ENCODE measurements at places on chromosomes 5 and 9.

- DNase-seq = no peak
These were observed 142.7 kb downstream of the KCNN2 start for GRCh38 chr5:114504560-114504959.

DNA sequence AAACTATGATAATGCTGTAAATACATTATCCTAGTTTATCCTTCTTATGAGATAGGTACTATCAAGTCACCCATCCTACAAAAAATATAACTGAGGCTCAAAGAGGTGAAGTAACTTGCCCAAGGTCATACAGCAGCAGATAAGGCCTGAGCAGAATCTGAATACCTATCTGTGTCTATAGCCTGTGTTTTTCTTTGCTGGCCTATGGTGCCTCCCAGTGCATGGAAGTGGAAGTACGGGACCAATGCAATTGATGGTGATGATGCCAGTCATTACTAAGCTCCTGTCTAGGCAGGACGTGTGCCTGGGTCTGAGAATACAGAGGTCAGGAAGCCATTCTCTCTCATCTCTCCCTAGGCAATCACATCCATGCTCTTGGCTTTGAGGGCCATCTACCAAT, 67.8 kb downstream of the FAT2 start:
- DNase-seq = no peak

GRCh38 chr9:24899463-24899862, 353.8 kb upstream of the IZUMO3 start:
- DNase-seq = no peak

GRCh38 chr9:120043448-120043847, 536.5 kb downstream of the CDK5RAP2 start:
- DNase-seq = no peak

DNA sequence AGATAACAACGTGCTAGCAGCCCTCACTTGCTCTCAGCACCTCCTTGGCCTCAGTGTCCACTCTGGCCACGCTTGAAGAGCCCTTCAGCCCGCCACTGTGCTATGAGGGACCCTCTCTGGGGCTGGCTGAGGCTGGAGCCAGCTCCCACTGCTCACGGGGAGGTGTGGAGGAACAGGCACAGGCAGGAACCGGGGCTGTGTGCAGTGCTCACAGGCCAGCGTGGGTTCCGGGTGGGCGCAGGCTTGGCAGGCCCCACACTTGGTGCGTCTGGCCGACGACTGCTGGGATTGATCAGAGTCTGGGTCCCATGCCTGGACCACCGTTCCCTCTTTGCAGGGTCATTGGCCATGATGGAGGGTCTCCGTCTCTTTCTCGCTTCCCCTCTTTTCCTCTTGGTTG, 194.3 kb upstream of the GRAMD2B start:
- DNase-seq = no peak

DNA sequence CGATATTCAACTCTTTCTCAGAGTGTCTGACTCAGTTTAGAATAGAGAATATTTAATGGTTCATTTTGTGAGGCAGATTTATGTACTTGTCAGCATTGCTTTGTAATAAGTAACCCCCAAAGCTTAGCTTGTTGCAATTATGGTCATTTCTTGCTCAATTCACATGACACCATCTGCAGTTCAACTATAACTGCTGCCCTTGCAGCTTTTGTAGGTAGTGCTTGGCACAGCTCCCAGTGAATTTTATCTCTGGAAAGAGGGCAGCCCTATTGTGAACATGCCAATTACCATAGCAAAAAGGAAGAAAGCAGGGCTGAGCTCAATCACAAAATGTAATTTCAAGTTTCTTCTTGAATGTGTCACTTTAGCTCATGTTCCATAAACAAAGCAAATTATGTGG, 1587.7 kb upstream of the ACO1 start:
- no peak for DNase-seq

- DNase-seq = no peak
These were observed 49.5 kb upstream of the LRRC14B start for GRCh38 chr5:141761-142160.

- no peak for DNase-seq
These were observed 24.8 kb downstream of the NIPAL4 start for GRCh38 chr5:157484768-157485167.

GRCh38 chr9:94014066-94014654, 59.0 kb upstream of the BARX1 start:
- no peak for DNase-seq

GRCh38 chr9:104969116-104969515, 41.2 kb upstream of the ABCA1 start:
- no peak for DNase-seq

- DNase-seq = no peak
These were observed 284.1 kb upstream of the GRAMD2B start for GRCh38 chr5:126139086-126139485.

DNA sequence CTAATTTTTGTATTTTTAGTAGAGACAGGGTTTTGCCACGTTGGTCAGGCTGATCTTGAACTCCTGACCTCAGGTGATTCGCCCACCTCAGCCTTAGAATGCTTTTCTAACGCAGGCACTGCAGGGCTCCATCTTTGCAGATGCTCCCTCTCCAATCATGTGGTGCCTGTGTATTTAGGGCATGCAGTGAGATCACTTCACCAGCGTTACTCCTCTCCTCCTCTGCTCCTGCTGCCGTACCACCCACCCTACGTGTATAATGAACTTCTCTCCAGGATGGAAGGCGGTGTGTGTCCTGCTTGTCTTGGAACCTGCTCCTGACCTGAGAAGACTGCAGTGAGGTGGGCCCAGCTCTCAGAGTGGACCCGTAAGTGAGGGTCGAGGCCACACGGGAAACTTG, 13.6 kb upstream of the CFAP157 start:
- no peak for DNase-seq

DNA sequence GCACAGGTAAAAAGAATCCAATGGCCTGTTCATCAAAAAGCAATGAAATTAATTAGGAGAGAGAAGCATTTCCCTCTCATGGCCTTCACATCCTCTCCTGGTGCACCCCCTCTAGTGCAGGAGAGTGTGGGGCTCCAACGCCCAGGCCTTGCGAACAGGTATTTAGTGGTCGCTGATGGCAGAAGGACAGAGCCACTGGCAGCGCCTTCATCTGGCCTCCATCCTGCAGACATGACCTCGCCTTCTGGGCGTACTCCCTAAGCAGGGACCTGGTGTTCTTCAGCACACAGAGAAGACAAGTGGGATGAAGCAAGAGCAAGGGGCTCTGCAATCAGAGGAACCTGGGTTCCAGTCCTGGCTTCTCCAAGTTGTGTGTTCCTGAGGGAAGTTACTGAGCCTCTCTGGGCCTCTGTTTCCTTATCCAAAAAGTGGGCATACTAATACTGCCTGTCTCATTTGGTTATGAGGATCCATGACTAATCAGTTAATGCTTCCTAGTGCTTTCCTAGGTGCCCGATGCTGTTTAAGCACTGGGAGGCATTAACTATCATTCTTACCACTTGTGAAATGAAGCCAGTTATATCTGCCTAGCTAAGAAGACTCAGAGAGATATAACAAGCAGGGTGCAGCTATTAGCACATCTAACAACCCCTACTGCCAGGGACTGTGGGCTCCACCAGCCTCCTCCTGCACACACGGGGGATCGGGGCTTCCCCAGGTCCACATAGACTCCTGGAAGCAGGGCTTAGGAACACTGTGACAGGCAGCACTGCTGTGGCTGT, 77.3 kb downstream of the SEMA4D start:
- DNase-seq = no peak

- no peak for DNase-seq
These were observed 105.5 kb downstream of the RICTOR start for GRCh38 chr5:38968665-38969064.

DNA sequence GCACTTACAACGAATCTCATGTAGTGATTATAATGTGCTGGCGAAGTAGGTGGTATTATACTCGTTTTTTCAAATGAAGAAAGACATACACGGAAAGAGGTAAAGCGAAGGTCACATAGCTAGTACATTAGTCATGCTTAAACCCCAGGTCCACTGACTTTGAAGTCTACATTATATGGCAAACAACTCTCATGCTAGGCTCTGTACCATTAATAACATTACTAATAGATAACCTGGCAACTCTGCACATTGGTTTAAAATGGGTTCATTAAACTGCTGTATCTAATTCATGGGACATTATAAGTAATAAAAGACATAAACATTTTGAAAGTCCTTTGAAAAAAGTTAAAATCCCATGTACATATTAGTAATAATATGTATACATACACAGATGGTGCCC, 21.2 kb downstream of the FYB1 start:
- DNase-seq = no peak

DNA sequence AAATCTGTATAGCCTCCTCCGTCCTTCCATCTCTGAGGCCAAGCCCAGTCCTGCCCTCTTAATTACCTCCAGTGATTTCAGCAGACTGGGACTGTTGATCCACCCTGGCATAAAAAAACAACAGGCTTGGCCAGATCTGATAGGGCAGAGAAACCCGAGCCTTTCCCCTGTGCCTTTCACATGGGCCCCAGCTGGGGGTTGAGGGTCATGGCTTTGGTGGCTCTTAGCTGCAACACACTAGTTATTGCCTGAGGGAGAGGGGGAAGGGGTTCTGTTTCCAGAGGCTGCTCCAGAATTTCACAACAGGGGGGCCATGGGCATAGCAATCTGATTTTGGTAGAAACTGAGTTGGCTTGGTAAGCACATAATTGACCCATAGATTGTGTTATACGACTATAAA, 21.2 kb upstream of the PANK3 start:
- DNase-seq = no peak

- DNase-seq = no peak
These were observed 137.0 kb downstream of the CCDC192 start for GRCh38 chr5:127840198-127840524.

GRCh38 chr9:108645520-108645919, 210.3 kb downstream of the ACTL7B start:
- no peak for DNase-seq

GRCh38 chr5:148437249-148437648, 53.5 kb downstream of the FBXO38 start:
- no peak for DNase-seq

DNA sequence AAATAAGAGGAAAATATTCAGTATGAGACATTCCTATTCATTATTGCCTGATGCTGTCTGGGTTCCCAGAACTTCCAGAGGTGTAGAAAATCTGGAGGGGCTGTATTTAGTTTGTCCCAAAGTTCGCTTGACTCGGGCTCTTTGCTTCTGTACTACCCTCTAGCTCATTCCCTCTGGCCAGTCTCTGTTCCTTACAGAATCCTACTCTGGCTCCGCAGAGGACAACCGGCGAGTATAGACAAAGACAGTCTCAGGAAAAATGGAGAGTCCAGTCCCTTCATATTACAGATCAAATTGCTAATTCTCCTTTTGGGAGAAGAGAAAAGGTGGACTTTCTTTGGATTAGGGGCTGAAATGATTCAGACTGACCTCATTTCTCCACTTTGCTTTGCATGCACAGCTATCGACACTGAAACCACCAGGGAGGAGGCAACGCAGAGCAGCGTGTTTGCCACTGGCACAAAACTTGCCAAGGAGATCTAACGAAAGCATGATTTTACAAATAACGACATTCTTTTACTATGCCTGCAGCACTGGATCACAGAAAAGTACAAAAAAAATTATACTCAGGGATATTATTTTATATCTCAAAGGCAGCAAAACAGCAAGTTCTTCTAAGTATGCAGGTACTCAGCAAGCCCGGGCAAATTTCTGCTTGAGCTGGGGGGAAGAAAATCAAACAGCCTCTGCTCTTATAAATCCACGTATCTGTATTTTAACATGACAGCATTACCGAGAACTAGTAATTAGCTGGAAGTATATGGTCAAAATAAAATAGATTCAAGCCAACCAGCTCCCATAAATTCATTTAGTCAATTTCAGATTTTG, 279.7 kb downstream of the NPR3 start:
- DNase-seq = no peak

DNA sequence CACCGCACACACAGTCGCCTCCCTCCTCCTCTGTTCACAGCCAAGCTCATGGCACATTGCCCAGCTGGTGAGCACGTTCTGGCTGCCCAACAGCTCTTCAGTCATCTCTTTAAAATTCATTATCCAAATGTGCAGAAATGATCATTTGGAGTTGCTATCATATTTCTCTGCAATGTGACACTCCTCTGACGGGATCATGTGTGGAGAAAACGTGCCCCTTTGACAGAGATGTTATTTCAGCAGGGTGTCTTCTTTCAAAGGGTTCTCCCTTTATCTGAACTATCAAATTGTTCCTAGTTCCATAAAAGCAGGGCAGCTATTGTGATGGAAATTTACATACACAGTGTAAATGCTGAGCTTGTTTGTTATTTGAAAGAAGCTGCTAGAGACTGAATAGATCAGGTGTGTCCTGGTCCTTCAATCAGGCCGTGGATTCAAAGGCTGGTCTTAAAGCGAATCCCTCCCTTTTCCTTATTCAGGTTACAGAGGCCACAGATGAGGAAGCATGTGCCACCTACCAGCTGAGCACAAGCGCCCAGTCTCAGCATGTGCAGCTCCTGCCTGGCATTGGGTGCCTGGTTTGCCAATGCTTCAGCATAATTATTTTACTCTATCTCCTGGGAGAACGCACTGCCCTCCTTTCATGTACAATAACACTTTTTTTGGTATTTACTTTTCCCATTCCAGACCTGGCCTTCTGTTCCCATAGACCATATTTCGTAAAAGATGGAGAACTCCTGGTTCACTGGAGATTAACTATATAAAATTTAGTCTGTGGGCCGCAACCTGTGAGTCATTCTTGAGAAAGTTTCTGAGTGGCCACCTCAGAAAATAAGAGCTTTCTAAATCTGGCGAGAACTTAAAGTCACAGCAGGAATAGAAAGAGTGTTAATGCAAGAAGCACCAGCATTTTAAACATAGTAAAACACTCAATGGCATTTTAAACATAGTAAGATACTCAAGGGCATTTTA, 433.7 kb downstream of the ENC1 start:
- DNase-seq = no peak

DNA sequence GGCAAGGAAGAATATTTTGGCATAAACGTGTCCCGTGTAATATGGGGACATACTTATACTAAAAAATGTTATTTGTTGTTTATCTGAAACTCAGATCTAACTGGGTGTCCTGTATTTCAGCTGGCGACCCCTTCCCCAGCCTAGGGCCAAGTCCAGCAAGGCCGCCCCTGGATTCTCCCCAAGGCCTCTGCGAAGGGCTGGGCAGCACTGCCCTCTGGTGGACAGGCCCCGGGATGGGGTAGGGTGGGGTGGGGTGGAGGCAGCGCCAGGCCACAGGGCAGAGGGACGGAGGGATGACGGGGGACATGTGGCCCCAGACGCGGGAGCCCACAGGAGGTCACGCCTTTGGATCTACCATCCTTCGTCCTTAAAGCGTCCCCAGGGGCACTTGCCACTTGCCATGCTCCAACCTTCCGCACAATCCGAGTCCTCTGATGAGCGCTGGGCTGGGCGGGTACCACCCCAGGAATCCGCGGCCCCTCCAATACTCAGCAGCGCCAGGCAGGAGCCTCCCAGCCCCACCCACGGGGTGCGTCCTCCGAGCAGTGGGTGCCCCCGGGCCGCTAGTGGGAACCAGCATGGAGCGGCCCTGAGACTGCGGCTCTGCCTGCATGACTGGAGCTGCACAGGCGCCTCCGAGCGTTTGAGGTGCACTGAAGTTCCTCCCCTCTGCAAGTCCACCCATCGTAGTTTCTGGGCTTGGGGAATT, 7.1 kb upstream of the AGPAT2 start:
- DNase-seq = no peak
